ENCODE measurements at places on chromosomes 5 and 9. TPM values are rescaled to one million over a fixed set of nuclear protein-coding genes. Genes with fewer than 3 reads are reported as not detected.

Gene LHX2
- polyA plus RNA-seq = not detected

Gene PSIP1
- 94.4 TPM for polyA plus RNA-seq

Gene PNPLA7
- polyA plus RNA-seq = not detected

Gene CNOT8
- 21.7 TPM for polyA plus RNA-seq

Gene FCN1
- not detected for polyA plus RNA-seq

Gene ZNF366
- polyA plus RNA-seq = not detected

Gene TMOD1
- 15.1 TPM for polyA plus RNA-seq

Gene IL3
- not detected for polyA plus RNA-seq

Gene ZDHHC21
- polyA plus RNA-seq = 16.8 TPM

Gene SH3TC2
- 0.59 TPM for polyA plus RNA-seq

Gene CCNI2
- polyA plus RNA-seq = 152 TPM

Gene UHRF2
- polyA plus RNA-seq = 13.5 TPM

Gene SPATA31E1
- not detected for polyA plus RNA-seq

Gene SCGB3A2
- polyA plus RNA-seq = not detected

Gene BTNL3
- not detected for polyA plus RNA-seq

Gene FOXD4
- not detected for polyA plus RNA-seq

Gene DMGDH
- 0.10 TPM for polyA plus RNA-seq

Gene SLC34A1
- polyA plus RNA-seq = not detected

Gene IDNK
- 10.2 TPM for polyA plus RNA-seq

Gene IL13
- polyA plus RNA-seq = not detected

Gene IFNA13
- polyA plus RNA-seq = not detected

Gene KCNMB1
- 6.3 TPM for polyA plus RNA-seq

Gene F12
- 1.3 TPM for polyA plus RNA-seq

Gene MVB12B
- polyA plus RNA-seq = 1.1 TPM

Gene TOR2A
- polyA plus RNA-seq = 2.4 TPM

Measured in Purkinje cell (primary cell).